Fibroblast of villous mesenchyme (primary cell): ENCODE measurements at places on chromosomes 16 and 17. TPM values are rescaled to one million over a fixed set of nuclear protein-coding genes. Genes with fewer than 3 reads are reported as not detected.

DNA sequence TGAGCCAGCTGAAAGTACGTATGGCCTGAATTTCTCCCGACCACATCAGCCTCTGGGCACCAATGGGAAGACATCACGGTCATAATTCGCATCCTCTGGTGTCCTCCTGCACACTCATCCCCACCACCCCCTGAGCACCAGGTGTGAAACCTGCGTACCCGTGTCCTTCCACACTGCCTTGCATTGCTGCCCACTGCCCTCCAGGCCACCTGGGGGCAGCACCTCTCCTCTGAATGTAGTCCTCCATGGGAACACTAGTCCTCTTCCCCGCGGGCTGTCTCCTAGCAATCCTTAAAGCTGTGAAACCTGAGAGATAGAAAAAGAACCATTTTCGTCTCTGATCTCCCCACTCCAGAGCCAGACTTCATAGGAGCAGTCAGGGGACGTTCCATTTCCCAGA is 125.5 kb downstream of the ZNF18 start:
- no peak for DNase-seq

DNA sequence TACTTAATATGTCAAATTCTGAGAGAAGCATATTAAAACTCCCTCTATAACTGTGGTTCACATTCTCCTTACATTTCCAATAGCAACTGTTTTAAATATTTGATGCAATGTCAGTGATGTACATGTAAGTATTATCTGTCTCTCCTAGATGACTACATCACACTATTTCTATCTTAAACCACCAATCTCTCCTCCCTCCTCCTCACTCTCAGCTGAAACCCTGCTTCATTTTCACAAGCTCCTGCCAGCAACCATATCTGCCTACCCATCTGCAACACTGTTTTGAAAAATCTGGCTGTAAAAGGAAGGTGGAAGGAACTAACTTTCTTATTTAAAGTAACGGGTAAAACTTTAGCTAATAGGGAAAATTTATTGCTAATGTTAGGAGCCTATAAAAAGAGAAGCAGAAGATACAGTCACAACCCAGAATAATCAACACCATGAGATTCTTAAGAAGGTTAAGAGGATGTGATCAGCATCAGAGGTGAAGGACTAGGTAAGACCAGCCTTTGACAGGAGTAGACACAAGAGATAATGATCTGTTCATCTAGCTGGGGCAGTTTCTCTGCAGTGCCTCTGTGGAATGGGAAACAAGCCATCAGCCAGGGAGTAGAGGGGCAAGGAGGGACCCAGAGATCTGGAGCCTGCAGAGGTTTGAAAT is 31.0 kb downstream of the MYH10 start:
- no peak for DNase-seq

- DNase-seq = no peak
These were observed 6.8 kb downstream of the ZNF750 start for GRCh38 chr17:82832881-82833475.

DNA sequence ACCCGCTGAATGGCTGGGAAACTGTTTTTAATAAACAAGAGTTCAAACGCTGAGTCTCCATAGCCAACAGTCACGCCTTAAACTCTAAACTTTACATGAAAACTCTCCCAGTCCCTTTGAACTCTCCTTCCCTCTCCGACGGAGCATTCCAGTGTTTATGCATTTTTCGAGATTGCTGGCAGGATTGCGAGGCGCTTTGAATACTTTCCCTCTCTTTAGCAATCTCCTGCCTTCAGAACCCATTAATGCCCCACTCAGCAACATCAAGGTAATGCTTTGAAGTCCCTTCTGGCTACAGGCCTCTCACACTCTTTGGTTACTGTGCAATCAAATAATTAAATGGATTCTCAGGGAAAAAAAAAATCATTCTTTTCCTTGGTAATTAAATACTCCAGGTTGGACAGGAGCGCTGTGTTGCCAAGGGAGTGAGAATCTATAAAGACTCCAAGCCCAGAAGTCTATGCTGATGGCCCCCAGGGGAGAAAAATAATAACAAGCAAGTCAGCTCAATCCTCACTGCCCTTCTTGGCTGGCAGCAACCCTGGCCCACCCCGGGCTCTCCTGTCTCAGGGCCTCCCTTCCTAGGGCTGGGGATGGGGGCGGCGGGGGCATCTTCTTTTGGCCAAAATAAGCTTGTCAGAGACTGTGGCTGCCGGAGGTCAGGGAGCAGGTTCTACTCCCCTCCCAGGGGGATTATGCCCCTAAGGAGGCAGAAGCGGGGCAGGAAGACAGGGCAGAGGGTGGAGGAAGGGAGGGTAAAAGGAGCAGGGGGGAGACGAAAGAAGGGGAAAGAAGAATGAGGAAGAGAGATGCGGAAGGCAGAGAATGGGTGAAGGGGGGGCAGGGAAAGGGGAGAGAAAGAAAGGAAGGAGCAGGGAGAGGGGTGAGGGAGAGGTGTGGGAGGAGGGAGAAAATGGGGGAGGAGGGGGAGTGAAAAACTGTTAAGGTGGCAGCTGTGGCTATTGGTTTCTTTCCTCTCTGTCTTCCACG is 45.2 kb downstream of the AXIN2 start:
- DNase-seq = peak; percentile 77

- no peak for DNase-seq
These were observed 16.9 kb upstream of the MRPS23 start for GRCh38 chr17:57866723-57867122.

The TNFRSF13B gene
- not detected in 2 replicates for total RNA-seq

The TP53TG3C gene
- total RNA-seq = 0.43 TPM in 1 of 2 replicates, not detected in the other
